ENCODE measurements at places on chromosomes 4 and X.

- no peak for DNase-seq
These were observed 68.1 kb upstream of the NAP1L5 start for GRCh38 chr4:88765729-88766128.

GRCh38 chr4:75598390-75598789, 31.9 kb downstream of the CDKL2 start:
- no peak for DNase-seq

- no peak for DNase-seq
These were observed 335.5 kb downstream of the ZNF674 start for GRCh38 chrX:46209768-46210167.

GRCh38 chr4:130336585-130337217, 1240.7 kb downstream of the C4orf33 start:
- no peak for DNase-seq

DNA sequence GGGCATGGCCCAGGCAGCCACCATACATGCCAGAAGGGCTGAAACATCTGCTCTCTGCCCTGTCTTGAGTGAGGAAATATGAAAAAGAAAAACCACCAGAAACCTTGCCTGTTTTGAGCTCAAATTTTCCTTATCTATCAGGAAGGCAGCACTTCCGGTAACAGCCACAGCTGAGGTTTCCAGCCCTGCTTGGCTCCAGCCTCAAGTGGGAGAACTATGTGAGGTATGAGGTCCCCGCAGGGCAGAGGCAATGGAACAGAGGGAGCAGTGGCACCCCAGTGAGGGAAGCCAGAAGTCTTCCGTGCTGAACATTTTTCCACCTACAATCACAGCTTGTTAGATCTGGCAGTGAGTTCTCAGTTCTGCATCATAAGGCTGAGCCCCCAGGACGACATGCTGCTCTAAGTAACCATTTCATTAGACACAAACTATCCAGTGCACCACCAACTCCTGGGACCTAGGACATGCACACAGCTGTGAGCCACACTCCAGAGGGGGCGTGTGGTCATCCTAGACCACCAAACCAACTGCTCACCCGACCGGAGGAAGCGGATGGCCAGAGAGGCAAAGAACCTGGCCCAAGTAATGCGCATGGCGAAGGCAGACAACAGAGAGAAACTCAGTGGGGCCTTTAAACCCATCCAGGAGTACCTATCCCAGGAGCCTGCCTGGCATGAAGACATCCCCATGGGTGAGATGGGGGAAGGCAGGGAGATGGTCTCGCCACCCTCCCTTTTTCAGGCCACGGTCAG, 22.6 kb downstream of the WDR1 start:
- no peak for DNase-seq

GRCh38 chr4:67721315-67721769, 20.4 kb upstream of the UBA6 start:
- no peak for DNase-seq

DNA sequence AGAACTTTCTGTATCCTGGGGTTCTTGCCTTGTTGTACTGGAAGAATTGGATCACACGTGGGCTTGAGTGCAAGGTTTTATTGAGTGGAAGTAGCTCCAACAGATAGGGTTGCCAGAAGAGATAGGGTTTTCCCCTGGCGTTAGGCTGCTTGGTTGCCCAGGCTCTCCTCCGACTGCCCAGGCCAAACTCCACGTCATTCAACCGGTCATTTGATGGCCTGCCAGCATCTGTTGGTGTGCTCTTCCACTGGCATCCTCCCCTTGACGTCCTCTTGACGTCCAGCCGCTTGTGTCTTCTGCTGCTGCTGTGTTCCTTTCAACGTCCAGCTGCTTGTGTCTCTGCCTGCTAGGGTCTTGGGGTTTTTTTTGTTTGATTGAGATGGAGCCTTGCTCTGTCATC, 340.3 kb upstream of the ZCCHC13 start:
- DNase-seq = no peak

DNA sequence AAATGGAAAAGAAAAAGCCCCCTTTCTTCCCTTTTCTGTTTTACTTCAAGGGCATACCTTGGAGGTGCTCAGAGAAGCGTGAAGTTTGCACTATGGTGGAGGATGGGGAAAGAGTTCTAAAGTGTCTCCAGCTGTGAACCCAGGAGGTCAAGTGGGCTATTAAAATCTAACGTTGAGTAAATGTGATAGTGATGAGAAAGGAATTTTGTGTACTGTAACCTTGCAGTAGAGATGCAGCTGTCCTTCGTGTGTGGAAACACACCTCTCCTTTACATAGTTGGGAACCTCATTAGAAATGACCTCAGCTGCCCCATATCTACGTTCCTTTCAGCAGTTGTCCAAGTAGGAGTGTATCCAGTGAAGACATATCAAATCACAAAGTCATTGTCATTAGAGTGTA, 26.5 kb downstream of the ADH5 start:
- no peak for DNase-seq

DNA sequence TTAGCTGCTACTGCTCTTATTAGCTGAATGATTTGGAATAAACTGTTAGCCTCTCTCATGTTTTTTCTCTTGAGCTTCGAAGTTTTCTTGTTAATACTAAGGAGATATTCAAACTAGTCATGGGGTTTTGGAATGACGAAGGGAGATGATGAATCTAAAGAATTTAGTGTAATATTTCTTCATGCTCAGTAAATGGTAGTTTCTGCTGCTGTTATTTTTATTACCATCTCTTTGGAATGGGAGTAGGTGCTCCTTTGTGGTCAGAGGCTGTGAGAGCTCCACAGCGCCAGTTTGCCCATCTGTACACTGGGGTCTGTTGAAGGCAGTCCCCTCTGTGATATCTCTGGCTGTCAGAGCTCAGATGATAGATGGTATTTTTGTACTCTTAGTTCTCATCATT, 33.7 kb downstream of the HTT start:
- no peak for DNase-seq

DNA sequence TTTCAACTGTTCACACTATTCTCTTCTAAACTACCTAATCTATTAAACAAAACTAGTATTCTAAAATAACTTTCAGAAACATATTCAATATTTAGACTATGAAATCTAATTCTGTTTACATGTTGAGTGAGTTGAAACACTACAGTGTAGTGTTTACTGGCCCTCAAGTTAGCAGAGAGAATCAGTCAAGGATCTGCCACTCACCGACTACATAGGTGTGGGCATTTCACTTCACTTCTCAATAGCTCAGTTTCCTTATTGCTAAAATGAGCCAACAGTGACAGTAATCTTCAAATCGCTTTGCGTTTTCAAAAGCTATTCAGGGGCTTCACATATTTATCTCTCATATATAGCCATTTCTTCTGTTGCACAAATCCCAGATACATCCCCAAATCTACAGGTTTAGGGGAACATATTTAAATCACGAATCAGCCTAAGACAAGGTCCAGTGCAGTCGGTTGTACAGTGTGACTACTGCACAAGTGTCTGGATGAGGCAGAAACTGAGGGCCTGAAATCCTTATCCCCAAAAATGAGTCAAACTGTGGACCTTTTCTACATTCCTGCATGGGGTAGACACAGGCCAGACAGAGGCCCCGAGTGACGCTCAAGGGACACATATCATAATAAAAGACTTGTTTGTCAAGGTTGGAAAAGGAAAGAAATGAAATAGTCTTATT, 129.8 kb downstream of the PPP3CA start:
- no peak for DNase-seq

- no peak for DNase-seq
These were observed 632.7 kb downstream of the RAPGEF2 start for GRCh38 chr4:159735281-159736207.

DNA sequence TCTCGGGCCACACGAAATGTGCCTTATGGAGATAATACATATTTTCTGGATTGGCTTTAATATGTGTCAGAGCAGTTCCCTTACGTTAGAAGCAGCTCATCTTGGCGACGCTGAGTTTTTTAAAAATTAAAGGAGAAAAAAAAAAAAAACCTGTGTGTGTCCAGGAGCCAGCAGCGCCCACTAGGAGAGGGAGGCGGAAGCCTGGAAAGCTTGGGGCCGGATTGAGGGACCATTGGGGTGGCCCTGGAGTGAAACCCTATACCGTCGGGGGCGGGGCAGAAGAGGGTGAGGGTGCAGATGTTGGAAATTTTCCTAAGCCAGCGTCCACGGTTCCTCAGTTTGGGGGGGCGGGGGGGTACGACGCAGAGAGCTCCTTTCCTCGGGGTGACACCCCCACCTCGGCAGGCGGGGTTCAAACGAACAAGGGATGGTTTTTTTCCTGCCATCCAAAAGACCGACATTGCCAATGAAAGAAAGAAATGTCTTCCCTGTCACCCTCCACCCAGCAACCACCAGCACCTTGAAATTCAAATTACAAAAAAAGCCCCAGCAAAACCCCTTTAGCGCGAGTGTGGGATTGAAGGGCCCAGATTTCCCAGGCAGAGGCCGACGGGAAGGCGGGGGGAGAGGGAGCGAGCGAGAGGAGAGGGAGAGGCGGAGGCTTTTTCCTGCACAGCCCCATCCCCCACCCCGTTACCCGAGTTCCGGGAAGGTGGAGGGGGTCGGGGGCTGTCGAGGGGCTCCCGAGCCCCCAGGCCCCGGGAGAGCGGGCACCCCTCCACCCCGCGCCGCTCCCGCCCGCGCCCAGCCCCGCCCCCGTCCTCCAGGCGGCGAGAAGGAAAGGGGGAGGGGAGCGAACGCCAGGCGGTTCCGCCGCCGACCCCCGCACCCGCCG, 859 bp downstream of the SMARCA1 start:
- DNase-seq = peak; percentile 8

DNA sequence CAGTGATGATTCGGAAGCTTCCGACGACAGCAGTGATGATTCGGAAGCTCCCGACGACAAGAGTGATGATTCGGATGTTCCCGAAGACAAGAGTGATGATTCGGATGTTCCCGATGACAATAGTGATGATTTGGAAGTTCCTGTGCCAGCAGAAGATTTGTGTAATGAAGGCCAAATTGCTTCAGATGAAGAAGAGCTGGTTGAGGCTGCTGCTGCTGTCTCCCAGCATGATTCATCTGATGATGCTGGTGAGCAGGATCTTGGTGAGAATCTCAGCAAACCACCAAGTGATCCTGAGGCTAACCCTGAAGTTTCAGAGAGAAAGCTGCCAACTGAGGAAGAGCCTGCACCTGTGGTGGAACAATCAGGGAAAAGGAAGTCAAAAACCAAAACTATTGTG, 14.2 kb downstream of the CXCR3 start:
- DNase-seq = no peak

DNA sequence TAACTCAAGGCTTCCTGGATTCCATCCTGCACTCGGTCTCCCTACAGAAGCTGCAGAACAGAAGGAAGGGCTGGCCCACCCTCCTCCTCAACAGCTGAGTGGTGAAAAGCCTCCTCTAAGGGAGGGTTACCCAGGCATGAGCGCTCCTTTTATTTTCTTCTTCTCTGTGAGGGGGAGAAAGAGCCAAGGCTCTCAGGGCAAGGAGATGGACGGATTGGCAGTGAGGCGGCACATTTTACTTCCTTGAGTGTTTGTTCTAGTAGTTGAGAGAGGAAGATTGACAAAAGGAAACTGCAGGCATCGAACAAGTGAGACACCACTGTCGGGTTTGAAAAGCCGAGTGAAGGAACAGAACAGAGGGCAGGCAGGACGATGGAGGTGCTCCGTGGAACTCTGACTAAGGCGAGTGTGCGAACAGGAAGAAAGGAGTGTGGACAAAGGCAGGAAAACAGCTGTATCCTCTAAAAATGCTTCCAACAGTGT, 38.4 kb upstream of the STS start:
- DNase-seq = no peak

DNA sequence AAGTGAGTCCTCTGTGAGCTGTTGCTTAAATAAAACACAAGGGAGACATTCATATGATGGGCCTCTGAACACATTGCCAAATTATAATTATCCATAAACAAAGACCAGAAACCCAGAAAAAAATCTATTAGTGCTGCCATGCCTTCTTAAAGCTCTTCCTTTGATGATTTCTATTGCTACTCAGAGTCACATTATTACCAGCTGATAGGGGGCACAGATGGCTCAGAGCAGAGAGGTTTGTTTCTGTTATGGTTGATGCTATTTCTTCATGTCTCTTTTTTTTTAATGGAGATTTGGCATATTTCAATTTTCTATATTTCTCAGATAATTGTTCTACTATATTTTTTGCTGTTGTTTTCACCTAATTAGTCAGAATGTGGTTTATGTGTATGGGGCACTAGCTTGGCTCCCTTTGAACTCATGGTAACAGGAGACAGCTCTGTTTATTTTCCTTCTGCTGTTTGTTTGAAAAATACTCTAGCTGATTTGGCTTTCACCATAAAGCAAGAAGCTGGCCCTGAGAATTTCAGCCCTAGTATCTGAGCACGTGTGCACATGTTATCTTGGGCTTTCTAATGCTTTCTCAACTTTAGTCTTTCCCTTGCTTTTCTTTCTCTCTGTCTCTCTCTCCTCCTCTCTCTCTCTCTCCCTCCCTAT, 568.8 kb downstream of the PPARGC1A start:
- DNase-seq = no peak

- DNase-seq = peak; percentile 93
These were observed at the start of gene FGFR3 for GRCh38 chr4:1792832-1793495. TSS of gene FGFR3 (plus strand) at chr4:1793293. CDS start at chr4:1793935, 642 bp downstream.

DNA sequence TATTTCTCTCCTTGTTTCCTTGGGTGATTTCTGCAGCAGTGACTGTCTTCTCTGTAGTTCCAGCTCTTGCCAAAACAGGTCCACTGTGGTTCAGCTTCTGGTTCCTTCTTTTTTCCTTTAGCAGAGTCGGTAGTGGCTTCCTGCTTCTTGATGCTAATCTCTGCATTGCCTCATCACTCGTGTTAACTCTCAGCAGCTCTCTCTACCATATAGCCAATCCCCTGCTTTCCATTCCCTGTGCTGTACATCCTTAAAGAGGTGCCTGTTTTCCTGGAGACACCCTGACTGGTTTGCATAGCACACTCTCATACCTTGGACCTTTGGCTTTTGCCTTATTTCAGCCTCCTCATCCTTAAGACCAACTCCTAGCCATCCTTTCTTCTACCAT, 191.2 kb upstream of the LNX1 start:
- no peak for DNase-seq

- DNase-seq = no peak
These were observed 4.7 kb downstream of the SLIT2 start for GRCh38 chr4:20256381-20256881.

- DNase-seq = no peak
These were observed 314.6 kb upstream of the GATB start for GRCh38 chr4:152075253-152075928.

DNA sequence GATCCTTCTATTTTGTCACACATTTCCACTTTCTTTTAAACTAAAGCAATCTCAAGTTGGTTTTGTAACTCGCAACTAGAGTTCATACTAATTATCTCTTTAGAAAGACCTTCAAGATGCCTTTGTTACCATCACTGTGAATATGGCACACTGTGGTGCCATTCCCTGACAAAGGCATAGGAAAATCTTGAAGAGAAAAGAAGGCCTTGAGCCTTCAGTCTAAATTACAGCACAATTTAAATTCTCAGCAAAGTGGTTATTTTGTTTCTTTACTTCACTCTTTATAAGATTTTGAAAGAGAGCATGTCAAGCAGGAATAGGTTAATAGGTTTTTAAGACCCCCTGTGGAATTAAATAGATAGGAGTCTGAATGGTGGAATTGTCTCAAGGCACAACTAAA, 89.0 kb upstream of the BANK1 start:
- no peak for DNase-seq

- no peak for DNase-seq
These were observed 26.1 kb downstream of the KLHL34 start for GRCh38 chrX:21632027-21632426.

- DNase-seq = no peak
These were observed 9.5 kb downstream of the HPGDS start for GRCh38 chr4:94332983-94333590.

GRCh38 chr4:16082426-16083240, 1.2 kb downstream of the PROM1 start:
- DNase-seq = no peak

- DNase-seq = no peak
These were observed 150.3 kb upstream of the MAOA start for GRCh38 chrX:43505769-43506168.
